ENCODE measurements at places on chromosomes 6 and 20. TPM values are rescaled to one million over a fixed set of nuclear protein-coding genes. Genes with fewer than 3 reads are reported as not detected.

RUNX2 gene
- total RNA-seq = 5.1 TPM

DEFB132 gene
- not detected for total RNA-seq

PRL gene
- not detected for total RNA-seq

GHRH gene
- not detected for total RNA-seq

SEMG1 gene
- total RNA-seq = not detected

SLC22A7 gene
- total RNA-seq = not detected

UBR2 gene
- 24.6 TPM for total RNA-seq

CD2AP gene
- total RNA-seq = 12.5 TPM

DEF6 gene
- total RNA-seq = 0.37 TPM

SLC25A27 gene
- 5.9 TPM for total RNA-seq

PAK5 gene
- not detected for total RNA-seq

CCN6 gene
- not detected for total RNA-seq

SUMO4 gene
- total RNA-seq = 1.8 TPM

PROKR2 gene
- total RNA-seq = not detected

NKX2-2 gene
- total RNA-seq = 0.20 TPM

OR2B6 gene
- not detected for total RNA-seq

USP49 gene
- 2.2 TPM for total RNA-seq

WFDC10B gene
- total RNA-seq = not detected

POU5F1 gene
- total RNA-seq = 0.59 TPM

TREML2 gene
- not detected for total RNA-seq

FNDC1 gene
- 0.37 TPM for total RNA-seq

DLL1 gene
- 0.73 TPM for total RNA-seq

MYMX gene
- not detected for total RNA-seq

IPCEF1 gene
- total RNA-seq = not detected

ZBP1 gene
- not detected for total RNA-seq

RNF144B gene
- total RNA-seq = 0.37 TPM

ARMH2 gene
- not detected for total RNA-seq

DNAH8 gene
- total RNA-seq = not detected

CST8 gene
- total RNA-seq = not detected

GMDS gene
- 9.6 TPM for total RNA-seq

RAB32 gene
- 82.1 TPM for total RNA-seq

TRIM31 gene
- not detected for total RNA-seq

REV3L gene
- total RNA-seq = 130 TPM

ZBTB12 gene
- total RNA-seq = 1.8 TPM

TUBB1 gene
- total RNA-seq = under 0.01 TPM

HSPA1L gene
- 0.39 TPM for total RNA-seq

TPBG gene
- 44.5 TPM for total RNA-seq

SLC35F1 gene
- not detected for total RNA-seq

XKR7 gene
- not detected for total RNA-seq

TSPYL4 gene
- total RNA-seq = 9.2 TPM

RIPPLY2 gene
- 1.4 TPM for total RNA-seq

SIGLEC1 gene
- total RNA-seq = not detected

LAMP5 gene
- under 0.01 TPM for total RNA-seq

HLA-B gene
- 228 TPM for total RNA-seq

CEBPB gene
- 77.6 TPM for total RNA-seq

SAMD5 gene
- not detected for total RNA-seq

ARHGAP18 gene
- 27.6 TPM for total RNA-seq

GJA1 gene
- total RNA-seq = 82.3 TPM

ZNF335 gene
- total RNA-seq = 23.7 TPM

PDYN gene
- not detected for total RNA-seq

C6orf163 gene
- total RNA-seq = 2.9 TPM

TOX2 gene
- total RNA-seq = 2.0 TPM

AHCY gene
- 122 TPM for total RNA-seq

All from subcutaneous preadipocyte (primary cell).